ENCODE measurements at places on chromosomes 1 and 21.

GRCh38 chr1:151401125-151401788 is 1.9 kb downstream of the PSMB4 start:
- DNase-seq, result no peak

DNA sequence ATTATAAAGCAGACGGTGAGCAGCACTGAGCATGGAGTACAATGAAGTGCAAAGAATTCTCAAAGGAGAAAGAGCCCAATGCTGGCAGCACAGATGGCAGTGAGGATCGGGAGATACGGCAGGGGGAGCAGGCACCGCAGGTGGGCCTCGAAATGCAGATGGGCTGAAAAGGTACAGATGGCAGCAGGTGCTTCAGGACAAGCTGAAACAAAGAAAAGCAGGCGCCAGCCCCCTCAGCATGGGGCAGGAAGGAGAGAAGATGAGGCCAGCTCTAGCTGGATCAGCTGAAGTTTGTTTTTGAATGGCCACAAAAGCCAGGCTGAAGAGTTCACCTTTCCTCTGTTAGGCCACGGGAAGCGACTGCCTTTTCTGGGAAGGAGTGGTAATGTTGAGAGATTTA is 7.7 kb downstream of the CFAP298 start:
- DNase-seq, result no peak

DNA sequence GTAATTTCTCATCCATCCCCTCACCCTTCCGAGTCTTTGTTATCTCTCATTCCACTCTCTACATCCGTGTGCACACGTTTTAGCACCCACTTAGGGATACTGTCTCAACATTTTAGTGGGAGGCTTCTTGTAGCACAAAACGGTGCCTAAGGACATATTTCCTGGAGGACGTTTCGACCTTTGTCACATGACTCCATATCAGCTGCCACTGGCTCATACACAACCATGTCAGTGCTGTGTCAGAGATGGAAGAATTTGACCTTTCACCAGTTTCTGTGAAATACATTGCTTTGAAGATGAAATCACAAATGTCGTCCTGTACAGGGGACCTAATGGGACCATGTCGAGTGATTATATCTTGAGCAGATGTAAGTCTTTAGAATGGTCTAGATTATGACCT is 15.6 kb downstream of the B3GALT5 start:
- no peak for DNase-seq

GRCh38 chr1:6282577-6283270 is 21.8 kb upstream of the GPR153 start:
- DNase-seq, result no peak

GRCh38 chr1:32808580-32808979 is 8.6 kb downstream of the YARS1 start:
- no peak for DNase-seq

GRCh38 chr1:213874789-213875188 is 113.0 kb upstream of the PROX1 start:
- DNase-seq, result no peak

- DNase-seq, result no peak
Observed at GRCh38 chr1:196650403-196650802, 1.4 kb upstream of the CFH start.

DNA sequence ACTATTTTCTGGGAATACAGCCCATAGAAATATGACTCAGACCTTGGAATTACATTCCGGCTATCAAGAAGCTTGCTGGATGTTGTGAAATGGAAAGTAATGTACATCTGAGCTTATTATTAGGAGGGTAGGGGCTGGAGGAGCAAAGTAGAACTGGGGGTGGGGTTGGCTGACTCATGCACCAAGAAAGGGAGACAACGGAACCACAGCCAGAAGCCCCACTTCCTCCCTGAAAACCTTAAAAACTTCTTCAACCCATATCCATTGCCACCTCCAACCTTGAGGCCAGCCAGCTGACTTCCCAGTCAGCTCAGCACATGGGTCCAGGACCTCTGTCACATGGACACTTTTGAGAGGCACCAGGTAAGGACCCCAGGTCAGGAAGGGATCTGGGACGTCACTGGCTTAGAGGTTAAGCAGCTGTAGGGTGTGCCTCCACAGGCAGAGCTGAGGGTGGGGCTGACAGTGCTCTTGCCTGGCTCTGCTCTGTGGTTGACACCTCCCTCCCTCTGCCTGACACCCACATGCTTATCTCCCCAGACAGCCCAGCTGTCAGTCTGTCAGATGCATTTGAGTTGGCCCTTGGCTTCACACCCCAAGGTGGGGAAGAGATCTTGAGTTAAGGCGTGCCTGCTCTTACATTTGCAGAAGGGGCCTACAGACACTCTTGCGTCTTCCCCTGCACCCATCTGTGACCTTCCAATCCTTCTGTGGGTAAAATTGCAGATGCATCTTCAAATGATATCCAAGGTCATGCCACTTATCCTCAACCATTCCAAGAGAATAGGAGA is 5.7 kb upstream of the ZNF683 start:
- DNase-seq, result peak; percentile 71

- DNase-seq, result no peak
Observed at GRCh38 chr1:31004231-31004621, 61.3 kb downstream of the PUM1 start.

DNA sequence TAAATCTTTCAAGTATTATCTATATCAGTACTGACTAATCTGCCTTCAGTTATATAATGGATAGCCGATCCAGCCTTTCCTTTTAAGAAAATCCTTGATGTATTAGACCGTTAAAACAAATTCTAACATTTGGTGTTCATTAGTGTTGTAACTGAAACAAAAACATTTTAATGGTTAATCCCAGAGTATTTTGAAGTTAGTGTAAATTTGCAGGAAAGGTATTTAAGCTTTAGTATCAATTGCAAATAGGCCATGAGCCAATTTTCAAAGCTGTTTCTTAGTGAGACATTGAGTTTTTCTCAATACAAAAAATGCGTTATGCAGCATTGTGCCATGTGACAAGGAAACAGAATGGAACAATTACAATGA is 29.6 kb downstream of the DISP1 start:
- no peak for DNase-seq

GRCh38 chr1:184350573-184350972 is 36.3 kb upstream of the C1orf21 start:
- no peak for DNase-seq

DNA sequence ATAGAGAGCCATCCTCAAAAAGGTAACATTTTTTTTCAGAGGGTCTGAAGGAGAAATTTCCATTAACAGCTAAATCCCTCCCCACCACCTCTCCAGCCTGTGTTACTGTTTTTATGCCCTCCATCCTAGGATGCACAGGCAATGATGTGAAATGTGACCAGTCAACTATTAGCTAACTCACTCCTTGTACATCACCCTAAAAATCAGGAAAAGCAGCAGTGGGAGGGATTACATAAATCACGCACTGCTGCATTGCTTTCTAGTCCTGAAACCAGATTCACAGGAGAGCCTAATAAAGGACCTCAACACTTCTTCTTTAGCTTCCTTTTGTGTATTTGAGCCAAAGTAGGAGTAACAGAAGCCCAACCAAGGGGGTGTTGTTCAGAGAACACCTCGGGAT is 66.3 kb downstream of the LMO4 start:
- no peak for DNase-seq

GRCh38 chr1:55947446-55947845 is 631.9 kb downstream of the PLPP3 start:
- no peak for DNase-seq

- DNase-seq, result no peak
Observed at GRCh38 chr1:59768792-59769735, 45.7 kb upstream of the HOOK1 start.

DNA sequence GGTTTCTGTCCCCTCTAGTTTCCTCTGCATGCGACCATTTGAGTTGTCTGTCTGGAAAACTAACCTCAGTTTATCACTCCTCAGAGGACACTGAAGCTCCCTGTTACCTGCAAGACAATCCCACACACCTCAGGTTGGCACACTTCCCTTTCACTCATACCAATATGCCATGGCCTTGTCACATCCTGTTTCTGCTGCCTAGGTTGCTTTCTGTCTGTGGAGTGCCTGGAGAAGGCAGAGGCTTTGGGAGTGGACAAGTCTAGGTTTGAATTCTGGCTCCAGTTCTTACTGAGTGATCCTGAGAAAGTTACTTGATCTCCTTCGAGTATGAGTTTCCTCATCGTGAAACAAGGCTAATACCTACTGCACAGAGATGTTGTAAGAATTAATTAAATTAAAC is 171.5 kb upstream of the CACYBP start:
- DNase-seq, result no peak

- no peak for DNase-seq
Observed at GRCh38 chr1:19009882-19010321, 53.4 kb upstream of the IFFO2 start.

GRCh38 chr1:17587693-17588047 is 48.2 kb downstream of the ARHGEF10L start:
- no peak for DNase-seq

DNA sequence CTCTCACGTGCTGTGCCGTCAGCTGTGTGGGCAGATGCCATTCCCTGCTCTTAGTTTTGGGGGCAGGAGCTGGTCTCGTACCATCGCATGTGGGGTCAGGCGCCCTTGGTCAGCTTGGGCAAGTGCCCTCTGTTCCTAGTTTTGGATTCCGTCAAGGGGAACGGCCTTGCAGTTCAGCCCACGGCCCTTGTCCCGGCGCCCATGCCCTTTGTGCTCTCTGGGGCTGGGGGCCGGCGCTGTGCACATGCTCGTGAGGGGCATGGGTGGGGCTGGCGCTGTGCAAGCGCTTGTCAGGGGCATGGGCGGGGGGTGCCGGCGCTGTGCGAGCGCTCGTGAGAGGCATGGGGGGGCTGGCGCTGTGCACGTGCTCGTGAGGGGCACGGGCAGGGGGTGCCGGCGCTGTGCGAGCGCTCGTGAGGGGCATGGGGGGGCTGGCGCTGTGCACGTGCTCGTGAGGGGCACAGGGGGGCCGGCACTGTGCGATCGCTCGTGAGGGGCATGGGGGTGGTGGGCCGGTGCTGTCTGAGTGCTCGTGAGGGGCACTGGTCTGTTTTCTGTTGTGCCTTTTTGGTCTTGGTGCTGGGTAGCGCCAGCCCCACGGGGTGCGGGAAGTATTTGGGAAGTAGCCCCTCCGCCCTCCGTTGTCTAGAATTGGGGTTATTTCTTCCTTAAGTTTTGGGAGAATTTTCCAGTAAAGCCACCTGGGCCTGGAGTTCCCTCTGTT is 29.5 kb upstream of the DIP2A start:
- DNase-seq, result no peak

DNA sequence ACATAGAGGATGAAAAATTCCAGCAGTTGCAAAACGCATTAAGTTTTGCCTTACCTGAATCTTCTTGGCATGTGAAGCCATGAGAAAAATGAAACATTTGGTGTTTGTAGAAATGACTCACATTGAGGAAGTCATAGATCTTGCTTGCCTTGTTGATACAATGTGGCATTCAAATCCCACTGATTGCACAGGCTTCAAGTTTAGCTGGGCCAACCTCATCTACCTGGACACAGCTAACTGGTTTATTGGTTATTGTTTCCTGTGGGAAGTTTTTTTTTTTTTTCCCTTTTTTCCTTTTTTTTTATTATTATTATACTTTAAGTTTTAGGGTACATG is 168.9 kb upstream of the C21orf91 start:
- DNase-seq, result no peak

- no peak for DNase-seq
Observed at GRCh38 chr1:84505493-84506001, 639 bp upstream of the SPATA1 start.

DNA sequence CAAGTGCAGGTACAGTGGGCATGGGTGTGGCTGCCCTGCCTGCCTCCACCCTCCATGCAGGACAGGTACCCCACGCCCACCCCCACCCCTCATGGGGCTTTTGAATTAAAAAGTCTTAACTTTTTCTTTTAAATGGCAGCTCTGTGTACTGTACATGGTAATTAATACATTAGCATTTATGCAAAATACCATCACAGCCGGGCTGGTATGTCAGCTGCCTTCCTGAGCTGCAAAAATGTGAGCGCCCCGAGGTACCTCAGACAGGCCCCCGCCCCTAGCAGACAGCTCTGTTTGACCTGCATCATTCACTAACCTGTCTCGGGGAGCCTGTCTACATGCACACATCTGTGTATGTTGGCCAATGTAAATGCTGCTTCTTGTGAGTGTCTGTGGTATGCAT is 42.2 kb upstream of the POU3F1 start:
- no peak for DNase-seq

DNA sequence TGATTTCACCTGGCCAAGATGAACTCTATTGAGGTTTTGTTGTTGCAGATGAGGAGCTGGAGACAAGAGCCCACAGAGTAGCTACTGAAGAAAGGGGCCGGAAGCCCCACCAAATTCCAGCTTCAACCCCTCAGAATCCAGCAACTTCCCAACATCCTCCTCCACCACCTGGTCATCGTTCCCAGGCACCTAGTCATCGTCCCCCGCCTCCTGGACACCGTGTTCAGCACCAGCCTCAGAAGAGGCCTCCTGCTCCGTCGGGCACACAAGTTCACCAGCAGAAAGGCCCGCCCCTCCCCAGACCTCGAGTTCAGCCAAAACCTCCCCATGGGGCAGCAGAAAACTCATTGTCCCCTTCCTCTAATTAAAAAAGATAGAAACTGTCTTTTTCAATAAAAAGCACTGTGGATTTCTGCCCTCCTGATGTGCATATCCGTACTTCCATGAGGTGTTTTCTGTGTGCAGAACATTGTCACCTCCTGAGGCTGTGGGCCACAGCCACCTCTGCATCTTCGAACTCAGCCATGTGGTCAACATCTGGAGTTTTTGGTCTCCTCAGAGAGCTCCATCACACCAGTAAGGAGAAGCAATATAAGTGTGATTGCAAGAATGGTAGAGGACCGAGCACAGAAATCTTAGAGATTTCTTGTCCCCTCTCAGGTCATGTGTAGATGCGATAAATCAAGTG is 14.3 kb downstream of the CD2 start:
- DNase-seq, result no peak

GRCh38 chr1:70411360-70411844 is 334 bp downstream of the CTH start:
- no peak for DNase-seq

Measured in stimulated activated CD4-positive, alpha-beta T cell treated with anti-CD3 and anti-CD28 coated beads, Interleukin-2, amount 100 ng/mL, for 24 hours (primary cell).